ENCODE measurements at places on chromosomes 11 and 22. TPM values are rescaled to one million over a fixed set of nuclear protein-coding genes. Genes with fewer than 3 reads are reported as not detected.

TRIM48 gene
- total RNA-seq, result not detected

FADS1 gene
- total RNA-seq, result 37.6 TPM

DYNC2H1 gene
- 3.8 TPM for total RNA-seq

OR10D3 gene
- not detected for total RNA-seq

OR10A2 gene
- total RNA-seq, result not detected

TLCD5 gene
- total RNA-seq, result 11.7 TPM

DNA sequence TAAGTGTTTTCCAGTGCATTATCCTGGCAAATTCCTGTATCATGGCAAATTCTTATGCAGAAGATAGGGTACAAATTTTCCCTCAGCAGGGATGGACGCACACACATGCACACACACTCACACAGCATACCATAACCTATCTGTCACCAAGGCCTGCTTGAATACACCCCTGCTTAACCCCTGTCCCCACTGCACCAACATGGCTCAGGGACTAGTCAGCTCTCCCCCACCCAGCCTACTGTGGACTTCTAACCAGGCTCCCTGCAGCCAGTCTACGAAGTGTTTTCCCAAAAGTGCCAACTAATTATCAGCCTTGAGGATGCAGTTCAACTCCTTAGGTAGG lies 63.1 kb downstream of the RAB30 start:
- H3K4me3 ChIP-seq, result no peak overlapping the region
- no peaks in the 10 kb centered on the region for H3K36me3 ChIP-seq
- H3K4me1 ChIP-seq, result peaks cover 33% of the 10 kb centered on the region
- DNase-seq, result no peak

DNA sequence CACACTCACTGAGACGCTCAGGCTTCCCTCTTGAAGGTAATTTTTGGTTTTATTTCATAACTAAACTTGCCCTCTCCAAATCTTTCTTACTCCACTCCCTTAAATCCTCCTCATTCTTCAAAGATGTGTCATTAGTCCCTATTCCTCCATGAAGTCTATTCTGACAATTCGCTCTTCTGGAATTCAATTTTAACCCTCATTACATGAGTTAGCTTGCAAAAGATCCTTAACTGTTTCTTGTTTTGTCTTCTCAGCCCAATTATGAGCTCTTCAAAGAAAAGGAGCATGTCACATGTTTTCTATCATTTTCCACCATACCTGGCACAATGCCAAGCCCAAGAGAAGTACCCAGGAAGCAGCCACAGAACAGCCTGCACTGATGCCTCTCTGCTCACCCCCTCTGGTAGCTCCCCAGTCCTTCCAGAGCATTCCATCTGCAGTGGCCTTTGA lies 13.0 kb downstream of the GALNT18 start:
- no peak overlapping the region for H3K4me3 ChIP-seq
- no peak overlapping the region for H3K27ac ChIP-seq
- no peaks in the 10 kb centered on the region for H3K27me3 ChIP-seq
- DNase-seq, result no peak
- peaks cover 26% of the 10 kb centered on the region for H3K4me1 ChIP-seq

DNA sequence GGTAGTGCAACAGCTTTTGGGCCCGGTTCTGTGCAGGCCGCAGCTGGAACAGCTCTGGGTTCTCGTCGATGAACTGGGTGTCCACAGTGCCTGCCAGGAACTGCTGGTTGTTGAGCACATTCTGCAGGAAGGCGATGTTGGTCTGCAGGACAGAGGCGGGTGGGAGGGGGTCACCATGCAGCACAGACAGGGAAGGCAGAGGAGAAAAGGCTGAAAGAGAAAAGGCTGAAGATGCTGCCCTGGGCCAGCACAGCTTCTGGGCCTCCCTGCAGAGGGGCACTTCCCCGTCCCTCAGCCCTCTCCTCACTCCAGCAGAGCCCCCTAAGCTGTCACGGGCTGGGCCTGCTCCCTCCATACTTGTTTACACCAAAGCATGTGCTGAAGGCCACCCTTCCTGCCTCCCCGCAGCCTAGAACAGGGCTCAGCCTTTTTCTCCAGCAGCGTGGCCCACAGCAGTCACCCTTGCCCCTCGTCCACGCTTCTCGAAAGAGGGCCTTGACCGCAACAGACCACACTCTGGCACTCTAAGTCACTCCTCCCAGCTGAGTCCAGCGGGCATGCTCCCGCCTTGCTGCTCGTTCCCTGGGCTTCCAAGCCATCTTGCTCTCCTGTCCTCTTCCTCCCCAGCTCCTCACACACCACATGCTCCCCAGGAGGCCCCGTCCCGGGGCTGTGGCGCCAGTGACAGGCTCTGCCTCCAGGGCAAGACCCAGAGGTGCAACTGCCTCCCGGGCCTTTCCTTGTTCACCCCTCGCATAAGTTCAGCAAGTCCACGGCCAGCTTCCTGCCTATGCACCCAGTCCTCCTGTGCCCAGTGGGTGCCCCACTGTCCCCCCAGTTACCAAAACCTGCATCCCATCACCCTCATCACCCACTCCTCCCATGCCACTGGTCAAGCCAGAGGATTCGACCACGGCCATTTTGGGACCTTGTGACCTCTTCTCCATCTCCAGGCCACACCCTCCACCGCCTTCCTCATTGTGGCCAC lies 3.3 kb upstream of the LRFN4 start:
- no peak for DNase-seq
- no peak overlapping the region for H3K4me3 ChIP-seq
- peaks cover 5% of the 10 kb centered on the region for H3K36me3 ChIP-seq

GRCh38 chr22:44448271-44448830 lies 49.7 kb downstream of the RTL6 start:
- peak; percentile 59 for DNase-seq
- H3K27me3 ChIP-seq, result no peaks in the 10 kb centered on the region
- no peak overlapping the region for H3K27ac ChIP-seq
- H3K4me3 ChIP-seq, result no peak overlapping the region

DNA sequence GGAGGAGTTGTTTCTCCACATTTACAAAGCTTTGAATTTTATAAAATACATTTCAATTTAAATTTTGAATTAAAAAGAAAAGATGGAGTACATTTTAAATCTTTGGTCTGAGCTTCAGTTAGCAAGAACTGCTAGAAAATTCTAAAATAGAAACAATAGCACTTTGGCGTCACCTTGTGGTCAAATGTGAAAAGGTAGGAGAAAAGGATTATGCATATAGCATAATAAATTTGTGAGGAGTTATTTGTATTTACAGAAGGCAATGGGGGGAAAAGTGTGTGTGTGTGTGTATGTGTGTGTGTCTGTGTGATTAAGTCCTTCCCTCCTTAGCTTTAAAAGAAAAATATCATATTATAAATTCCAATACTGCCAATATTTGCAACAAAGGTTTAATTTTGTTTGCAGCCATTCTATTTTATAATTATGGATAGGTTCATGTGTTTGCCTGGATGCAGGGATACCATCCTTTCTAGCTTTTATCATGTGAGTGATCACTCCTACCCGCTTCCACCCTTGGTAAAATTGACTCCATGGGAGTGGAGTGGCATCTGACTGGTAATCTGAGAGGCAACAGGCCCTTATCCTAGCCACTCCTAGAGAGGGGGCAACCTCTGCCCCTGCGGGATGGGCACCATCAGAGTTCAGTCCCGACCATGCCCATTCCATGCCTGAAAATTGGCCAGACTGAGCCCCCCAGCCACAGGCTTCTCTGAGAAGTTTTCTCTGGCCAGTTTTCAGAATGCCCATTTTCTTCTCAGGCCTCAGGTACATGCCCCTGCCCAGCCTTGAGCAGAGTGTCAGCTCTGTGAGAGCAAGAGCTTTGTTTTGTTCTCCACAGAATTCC lies 13.6 kb upstream of the LGR4 start:
- no peak overlapping the region for H3K27ac ChIP-seq
- H3K4me1 ChIP-seq, result no peaks in the 10 kb centered on the region
- no peaks in the 10 kb centered on the region for H3K27me3 ChIP-seq
- H3K4me3 ChIP-seq, result no peak overlapping the region
- DNase-seq, result no peak
- no peaks in the 10 kb centered on the region for H3K36me3 ChIP-seq

GRCh38 chr11:83717537-83717936 lies 431.4 kb upstream of the CCDC90B start:
- no peaks in the 10 kb centered on the region for H3K36me3 ChIP-seq
- no peaks in the 10 kb centered on the region for H3K27me3 ChIP-seq
- no peak overlapping the region for H3K27ac ChIP-seq
- DNase-seq, result no peak

DNA sequence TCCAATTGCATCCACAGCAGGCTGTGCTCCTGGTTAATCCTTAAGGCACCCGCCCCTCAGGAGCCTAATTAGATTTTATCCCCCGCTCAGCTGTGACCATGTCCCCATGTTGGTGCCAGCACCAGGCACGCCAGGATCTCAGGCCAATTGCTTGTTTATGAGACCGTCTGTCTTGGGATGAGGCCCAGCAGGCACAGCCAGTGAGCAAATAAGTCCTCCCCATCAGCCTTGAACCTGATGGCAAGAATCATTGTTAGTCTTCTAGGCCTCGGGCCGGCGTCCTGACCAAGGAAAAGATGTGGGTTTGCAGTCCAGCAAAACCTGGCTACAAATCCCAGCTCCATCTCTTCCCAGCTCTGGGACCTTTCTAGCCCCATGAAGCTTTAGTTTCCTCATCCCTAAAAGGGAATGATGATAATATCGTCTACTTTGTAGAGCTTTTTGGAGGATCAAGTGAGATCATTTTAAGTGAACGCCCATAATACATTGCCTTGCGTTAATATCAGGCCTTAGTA lies 57.3 kb downstream of the TP53I11 start:
- H3K4me1 ChIP-seq, result no peaks in the 10 kb centered on the region
- H3K27me3 ChIP-seq, result no peaks in the 10 kb centered on the region
- DNase-seq, result no peak

- H3K4me1 ChIP-seq, result no peaks in the 10 kb centered on the region
- H3K36me3 ChIP-seq, result no peaks in the 10 kb centered on the region
- no peak overlapping the region for H3K4me3 ChIP-seq
- DNase-seq, result no peak
- no peaks in the 10 kb centered on the region for H3K27me3 ChIP-seq
Measured at GRCh38 chr11:23364076-23364475, 503.8 kb upstream of the CCDC179 start.

- no peaks in the 10 kb centered on the region for H3K36me3 ChIP-seq
- H3K4me3 ChIP-seq, result no peak overlapping the region
- peaks cover 4% of the 10 kb centered on the region for H3K4me1 ChIP-seq
- no peaks in the 10 kb centered on the region for H3K27me3 ChIP-seq
- no peak for DNase-seq
Measured at GRCh38 chr11:85815186-85815931, 4.4 kb upstream of the SYTL2 start.

DNA sequence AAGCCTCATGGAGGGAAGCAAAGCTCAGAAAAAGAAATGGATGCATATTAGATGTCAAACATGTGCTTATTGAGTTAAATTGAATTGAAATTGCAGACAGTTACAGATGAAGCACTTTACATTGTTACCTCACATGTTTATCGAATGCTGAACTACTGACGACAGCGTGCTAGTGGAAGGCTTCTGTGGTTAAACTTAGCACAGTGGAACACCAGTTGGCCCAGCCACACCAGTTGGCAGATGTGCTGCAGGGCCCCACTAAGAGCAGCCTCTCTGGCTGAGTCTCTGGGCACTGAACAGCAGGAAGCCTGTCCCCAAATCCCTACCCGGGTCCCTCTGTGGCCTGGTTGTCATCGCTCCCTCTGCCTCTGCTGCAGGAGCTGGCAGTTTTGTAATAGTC lies 242.1 kb downstream of the NTM start:
- H3K27me3 ChIP-seq, result no peaks in the 10 kb centered on the region
- no peak overlapping the region for H3K27ac ChIP-seq
- H3K4me3 ChIP-seq, result no peak overlapping the region
- H3K4me1 ChIP-seq, result peaks cover 10% of the 10 kb centered on the region
- H3K36me3 ChIP-seq, result no peaks in the 10 kb centered on the region

GRCh38 chr11:94790661-94791180 lies 22.6 kb downstream of the AMOTL1 start:
- H3K36me3 ChIP-seq, result no peaks in the 10 kb centered on the region
- peaks cover 29% of the 10 kb centered on the region for H3K4me1 ChIP-seq
- no peak overlapping the region for H3K27ac ChIP-seq
- H3K27me3 ChIP-seq, result no peaks in the 10 kb centered on the region
- H3K4me3 ChIP-seq, result no peak overlapping the region

DNA sequence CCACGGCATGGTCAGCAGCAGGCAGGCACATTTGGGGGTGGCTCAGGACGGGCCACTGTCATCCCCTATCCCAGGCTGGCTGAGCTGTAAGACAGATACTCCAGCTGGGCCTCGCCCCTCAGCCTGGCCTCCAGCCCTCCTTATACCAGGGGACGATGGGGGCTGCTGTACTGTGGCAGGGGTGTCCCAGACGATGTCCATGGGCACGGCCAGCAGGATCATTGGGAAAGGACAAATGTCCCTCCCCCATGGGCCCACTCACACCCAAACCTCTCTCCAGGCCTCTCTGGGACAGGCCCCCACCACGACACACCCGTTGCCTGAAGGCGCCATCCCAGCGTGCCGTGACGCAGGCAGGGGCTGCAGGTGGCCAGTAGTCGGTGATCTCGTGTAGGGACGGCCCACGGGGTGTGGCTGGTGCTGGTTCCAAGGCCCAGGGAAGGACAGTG lies 1.5 kb upstream of the IL17REL start:
- H3K36me3 ChIP-seq, result no peaks in the 10 kb centered on the region
- peaks cover 79% of the 10 kb centered on the region for H3K27me3 ChIP-seq
- H3K4me3 ChIP-seq, result no peak overlapping the region
- H3K4me1 ChIP-seq, result no peaks in the 10 kb centered on the region
- H3K27ac ChIP-seq, result no peak overlapping the region

DNA sequence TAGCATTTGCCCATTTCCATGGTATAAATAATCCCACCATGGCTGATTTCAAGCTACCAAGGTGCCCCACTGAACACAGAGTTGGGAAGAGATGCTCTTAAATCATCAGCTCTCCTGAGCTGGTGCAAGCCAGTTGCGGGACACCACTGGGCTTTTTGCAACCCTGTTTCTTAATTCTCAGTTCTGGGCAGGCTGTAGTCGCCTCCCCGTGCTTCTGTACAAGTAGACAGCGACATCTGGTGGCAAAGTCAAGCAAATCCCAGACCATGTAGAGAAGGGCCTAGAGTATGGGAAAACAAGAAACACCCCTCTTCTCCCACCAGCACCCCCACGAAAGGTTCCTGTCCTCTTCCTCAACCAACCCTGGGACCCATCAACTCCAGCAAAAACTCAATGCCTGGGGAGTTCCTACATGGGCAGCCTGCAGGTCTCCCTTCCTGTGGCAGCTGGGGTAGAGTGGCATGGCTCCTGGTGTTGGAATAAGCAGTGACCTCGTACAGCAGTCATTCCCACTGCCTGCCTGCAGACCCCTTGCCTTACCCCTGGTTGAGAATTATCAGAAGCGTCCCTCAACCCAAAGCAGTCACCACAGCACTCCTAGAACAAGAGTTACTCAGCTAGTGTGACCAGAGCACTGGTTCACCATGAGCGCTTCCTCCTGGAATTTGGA lies 68.4 kb downstream of the IGLL5 start:
- H3K27me3 ChIP-seq, result peaks cover 13% of the 10 kb centered on the region
- H3K27ac ChIP-seq, result no peak overlapping the region
- H3K4me1 ChIP-seq, result peaks cover 7% of the 10 kb centered on the region
- DNase-seq, result peak; percentile 42
- no peaks in the 10 kb centered on the region for H3K36me3 ChIP-seq

GRCh38 chr11:59558270-59558643 lies 46.9 kb downstream of the OR4D9 start:
- H3K36me3 ChIP-seq, result no peaks in the 10 kb centered on the region
- DNase-seq, result no peak
- H3K27ac ChIP-seq, result no peak overlapping the region
- no peaks in the 10 kb centered on the region for H3K27me3 ChIP-seq
- H3K4me1 ChIP-seq, result peaks cover 25% of the 10 kb centered on the region
- H3K4me3 ChIP-seq, result no peak overlapping the region

- H3K27me3 ChIP-seq, result no peaks in the 10 kb centered on the region
- H3K36me3 ChIP-seq, result no peaks in the 10 kb centered on the region
- no peaks in the 10 kb centered on the region for H3K4me1 ChIP-seq
- no peak overlapping the region for H3K27ac ChIP-seq
- DNase-seq, result no peak
Measured at GRCh38 chr22:19378344-19378674, 53.2 kb downstream of the HIRA start.
